Kidney (tissue), 22 donors: ENCODE measurements at places on chromosomes 4 and X.

GRCh38 chrX:66039944-66040343 is at the start of gene VSIG4:
Gene VSIG4 (minus strand): TSS chrX:66040080. CDS start chrX:66039998, 82 bp downstream.
- no peak for DNase-seq
- H3K4me1 ChIP-seq = no peaks in the 10 kb centered on the region
- H3K36me3 ChIP-seq = no peaks in the 10 kb centered on the region
- H3K4me3 ChIP-seq = no peak within 1 kb of the TSS

DNA sequence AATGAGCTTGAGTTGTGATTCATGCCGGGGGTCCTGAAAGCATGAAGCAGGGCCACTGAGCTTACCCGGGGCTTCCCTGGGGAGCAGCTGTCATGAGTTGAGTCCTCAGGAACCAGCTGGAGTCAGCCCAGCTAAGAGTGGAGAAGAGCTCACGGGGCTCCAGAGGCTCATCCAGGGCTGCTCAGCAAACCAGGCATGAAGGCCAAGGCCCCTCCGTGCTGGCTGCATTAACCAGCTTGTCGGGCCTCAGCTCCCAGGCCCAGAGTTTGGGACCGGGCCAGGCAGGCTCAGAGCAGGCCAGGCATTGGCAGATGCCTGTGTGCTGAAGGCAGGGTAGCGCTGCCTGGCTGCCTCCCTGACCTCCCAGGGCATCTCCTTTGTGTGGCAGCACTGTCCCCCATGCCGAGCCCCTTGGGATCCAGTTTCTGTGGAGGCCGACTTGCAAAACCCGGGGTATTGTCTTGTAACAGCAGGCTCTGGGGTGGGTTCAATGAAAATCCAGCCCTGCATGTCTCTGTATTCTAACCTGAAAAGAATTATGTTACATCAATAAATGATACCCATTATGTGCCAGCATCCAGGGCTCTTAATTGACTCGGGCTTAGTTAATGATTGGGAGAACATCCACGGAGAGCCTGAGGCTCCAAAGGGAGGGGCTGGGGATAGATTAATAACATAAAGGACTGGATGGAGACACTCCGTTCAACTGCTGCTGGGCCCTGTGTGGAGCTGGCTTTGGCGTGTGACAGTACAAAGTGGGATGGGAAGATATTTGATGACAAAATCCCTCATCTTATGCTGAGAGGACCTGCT is 68.0 kb upstream of the MSX1 start:
- no peak overlapping the region for H3K4me3 ChIP-seq
- no peak overlapping the region for H3K27ac ChIP-seq
- H3K36me3 ChIP-seq = no peaks in the 10 kb centered on the region
- no peaks in the 10 kb centered on the region for H3K27me3 ChIP-seq
- no peak for DNase-seq

DNA sequence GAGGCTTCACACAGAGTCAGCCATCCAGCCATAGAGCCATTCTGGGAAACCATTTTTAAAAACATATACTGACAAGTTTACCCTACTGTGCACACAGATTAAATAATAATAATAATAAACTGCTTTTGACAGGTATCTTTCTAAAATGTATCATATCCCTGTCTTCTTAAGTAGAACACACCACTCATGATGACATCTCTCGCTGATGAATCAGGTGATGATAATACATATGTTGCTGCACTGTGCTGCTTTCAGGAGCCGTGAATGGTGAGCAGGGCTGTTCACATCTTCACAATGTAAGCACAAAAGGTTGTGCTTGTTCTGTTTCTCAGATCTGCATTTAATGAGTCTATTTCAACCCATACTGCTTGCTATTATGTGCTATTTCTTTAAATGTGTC is 3.5 kb downstream of the MTNR1A start:
- no peak overlapping the region for H3K27ac ChIP-seq
- no peaks in the 10 kb centered on the region for H3K4me1 ChIP-seq
- H3K27me3 ChIP-seq = no peaks in the 10 kb centered on the region
- DNase-seq = no peak
- H3K36me3 ChIP-seq = no peaks in the 10 kb centered on the region

GRCh38 chr4:82240410-82240809 is 133.4 kb downstream of the HNRNPD start:
- no peaks in the 10 kb centered on the region for H3K27me3 ChIP-seq
- no peaks in the 10 kb centered on the region for H3K36me3 ChIP-seq
- no peak overlapping the region for H3K27ac ChIP-seq
- H3K4me3 ChIP-seq = no peak overlapping the region
- no peaks in the 10 kb centered on the region for H3K4me1 ChIP-seq

- DNase-seq = peak; percentile 84
- no peaks in the 10 kb centered on the region for H3K36me3 ChIP-seq
- H3K27ac ChIP-seq = no peak overlapping the region
- H3K27me3 ChIP-seq = no peaks in the 10 kb centered on the region
- H3K4me3 ChIP-seq = no peak overlapping the region
Observed at GRCh38 chr4:177250056-177250696, 59.5 kb upstream of the NEIL3 start.

DNA sequence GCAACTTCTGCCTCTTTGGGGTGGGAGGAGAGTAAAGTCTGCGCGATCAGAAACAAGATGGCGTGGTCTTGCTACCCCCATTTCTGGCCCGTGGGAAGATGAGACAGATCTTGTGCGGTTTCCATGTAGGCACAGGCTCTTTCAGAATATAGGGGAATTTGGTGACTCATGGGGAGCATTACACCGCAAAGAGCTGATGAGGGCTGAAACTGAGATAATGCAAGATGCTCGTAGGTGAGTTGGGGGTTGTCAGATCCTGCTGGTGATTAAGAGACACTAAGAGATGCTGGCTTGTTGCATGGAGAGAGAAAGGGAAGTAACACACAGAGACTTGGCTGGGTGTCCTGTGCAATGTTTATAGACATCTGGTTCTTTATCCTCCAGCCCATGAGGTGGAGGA is 1.5 kb downstream of the EVC start:
- H3K36me3 ChIP-seq = no peaks in the 10 kb centered on the region
- H3K4me3 ChIP-seq = peak overlapping the region; percentile 32
- no peak for DNase-seq
- no peak overlapping the region for H3K27ac ChIP-seq
- no peaks in the 10 kb centered on the region for H3K27me3 ChIP-seq

- H3K4me3 ChIP-seq = no peak overlapping the region
- no peak for DNase-seq
- H3K36me3 ChIP-seq = no peaks in the 10 kb centered on the region
- H3K27me3 ChIP-seq = no peaks in the 10 kb centered on the region
- no peak overlapping the region for H3K27ac ChIP-seq
Observed at GRCh38 chr4:137267024-137267423, 265.3 kb downstream of the PCDH18 start.

DNA sequence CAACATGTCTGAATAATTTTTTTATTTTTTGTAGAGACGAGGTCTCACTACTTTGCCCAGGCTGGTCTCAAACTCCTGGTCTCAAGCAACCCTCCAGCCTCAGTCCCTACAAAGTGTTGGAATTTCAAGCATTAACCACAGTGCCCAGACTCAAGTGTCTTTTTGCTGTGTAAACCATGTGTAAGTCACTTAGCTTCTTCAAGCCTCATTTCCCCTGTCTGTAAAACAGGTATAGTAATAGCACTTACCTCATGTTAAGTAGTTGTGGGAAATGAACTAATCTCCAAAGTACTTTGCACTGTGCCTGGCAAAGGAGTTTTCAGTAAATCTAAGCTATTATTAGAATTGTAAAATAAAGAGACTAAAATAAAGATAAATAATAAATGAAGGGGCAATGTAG is 35.7 kb downstream of the STBD1 start:
- H3K4me1 ChIP-seq = no peaks in the 10 kb centered on the region
- no peaks in the 10 kb centered on the region for H3K27me3 ChIP-seq
- H3K4me3 ChIP-seq = no peak overlapping the region
- DNase-seq = no peak

DNA sequence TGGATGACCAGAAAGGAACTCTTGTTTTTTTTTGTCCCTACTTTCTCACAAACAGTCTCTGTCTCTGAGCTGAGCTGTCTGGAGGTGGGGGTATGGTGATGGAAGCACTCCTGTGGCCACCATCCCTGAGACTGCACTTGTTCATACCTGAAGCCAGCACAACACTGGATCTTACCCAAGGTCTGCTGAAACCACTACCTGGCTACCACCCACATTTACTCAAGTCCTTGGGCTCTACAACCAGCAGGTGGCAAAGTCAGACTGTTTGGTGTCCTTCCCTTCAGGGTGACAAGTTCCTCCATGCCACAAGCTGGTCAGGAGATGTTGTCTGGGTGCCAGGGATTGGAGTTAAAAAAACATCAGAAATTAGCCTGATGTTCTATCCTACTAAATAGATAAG is 89.7 kb downstream of the NEXMIF start:
- H3K4me1 ChIP-seq = no peaks in the 10 kb centered on the region
- H3K27me3 ChIP-seq = no peaks in the 10 kb centered on the region
- H3K27ac ChIP-seq = no peak overlapping the region
- no peak for DNase-seq
- no peak overlapping the region for H3K4me3 ChIP-seq

GRCh38 chr4:123750044-123750443 is 353.4 kb downstream of the SPRY1 start:
- H3K4me1 ChIP-seq = no peaks in the 10 kb centered on the region
- no peaks in the 10 kb centered on the region for H3K27me3 ChIP-seq
- no peak overlapping the region for H3K4me3 ChIP-seq
- H3K36me3 ChIP-seq = no peaks in the 10 kb centered on the region
- H3K27ac ChIP-seq = no peak overlapping the region

DNA sequence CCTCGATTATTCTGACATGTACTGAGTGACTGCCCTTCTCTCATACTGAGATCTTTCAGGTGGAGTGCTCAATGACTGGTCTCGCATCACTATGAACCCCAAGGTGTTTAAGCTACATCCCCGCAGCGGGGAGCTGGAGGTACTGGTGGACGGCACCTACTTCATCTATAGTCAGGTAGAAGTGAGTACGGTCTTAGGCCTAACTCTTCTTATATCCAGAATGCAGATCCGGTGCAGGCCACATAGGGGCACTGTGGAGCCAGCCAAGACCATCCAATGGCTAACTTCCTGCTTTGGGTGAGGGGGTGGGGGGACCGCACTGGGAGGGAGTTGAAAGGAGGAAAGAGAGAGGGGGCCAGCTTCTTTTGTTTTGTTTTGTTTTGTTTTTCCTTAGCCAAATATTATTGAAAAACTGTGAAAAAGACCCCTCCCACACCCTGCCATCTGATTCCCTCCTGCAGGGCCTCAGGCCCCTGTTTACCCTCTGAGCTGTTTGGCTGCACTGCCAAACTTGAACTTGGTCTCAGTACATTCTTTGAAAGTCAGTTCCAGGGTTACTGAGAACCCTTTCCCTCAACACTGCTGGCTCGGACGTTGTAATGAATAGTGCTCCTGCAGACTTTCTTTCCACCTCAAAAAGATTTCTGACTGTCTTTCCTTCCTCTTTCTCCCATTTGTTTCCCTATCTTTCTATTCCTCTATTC is 16.2 kb downstream of the AWAT2 start:
- peak; percentile 40 for DNase-seq
- no peaks in the 10 kb centered on the region for H3K36me3 ChIP-seq
- no peak overlapping the region for H3K27ac ChIP-seq
- no peaks in the 10 kb centered on the region for H3K27me3 ChIP-seq
- H3K4me3 ChIP-seq = no peak overlapping the region

GRCh38 chr4:75030649-75031235 is 97.8 kb downstream of the PARM1 start:
- H3K27me3 ChIP-seq = no peaks in the 10 kb centered on the region
- H3K4me3 ChIP-seq = no peak overlapping the region
- peaks cover 4% of the 10 kb centered on the region for H3K4me1 ChIP-seq
- no peaks in the 10 kb centered on the region for H3K36me3 ChIP-seq
- DNase-seq = no peak

DNA sequence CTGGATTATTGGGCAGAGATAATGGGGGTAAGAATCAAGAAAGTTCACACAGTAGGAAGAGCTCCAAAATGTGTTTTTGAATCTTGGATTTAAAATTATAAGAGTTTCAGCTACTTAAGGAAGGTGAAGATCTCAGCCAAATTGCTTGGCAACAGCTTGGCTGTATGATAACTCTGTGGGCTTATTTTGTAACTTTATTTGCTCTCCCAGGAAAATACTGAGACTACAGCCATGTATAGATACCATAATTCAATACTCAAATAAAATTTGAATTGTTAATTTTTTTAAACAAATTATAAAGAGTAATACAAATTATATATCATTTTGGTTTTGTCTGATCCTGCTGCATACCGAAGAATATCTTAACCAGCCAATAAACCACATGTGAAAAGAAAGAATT is 129.5 kb upstream of the INPP4B start:
- no peaks in the 10 kb centered on the region for H3K4me1 ChIP-seq
- H3K36me3 ChIP-seq = no peaks in the 10 kb centered on the region
- no peak overlapping the region for H3K27ac ChIP-seq
- no peak overlapping the region for H3K4me3 ChIP-seq

DNA sequence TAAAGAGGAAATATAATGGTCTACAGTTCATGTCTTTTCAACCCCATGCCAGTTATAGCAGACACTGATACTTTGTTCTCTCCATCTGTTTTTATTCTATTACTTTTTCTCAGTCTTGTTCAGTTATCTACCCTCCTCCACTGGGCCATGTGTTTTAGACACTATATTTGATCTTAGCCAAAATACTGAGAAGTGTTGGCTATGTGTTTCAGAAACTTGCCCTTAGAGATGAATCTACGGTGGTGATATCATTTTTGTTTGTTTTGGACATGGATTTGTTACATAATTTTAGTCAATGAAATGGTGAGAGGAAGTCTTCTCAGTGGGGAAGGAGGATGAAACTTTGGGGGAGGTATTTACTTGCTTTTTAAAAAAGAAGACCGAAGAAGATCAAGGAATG is 211.5 kb upstream of the DDX53 start:
- no peaks in the 10 kb centered on the region for H3K4me1 ChIP-seq
- no peak for DNase-seq
- H3K27ac ChIP-seq = no peak overlapping the region

GRCh38 chr4:71026086-71026485 is 32.6 kb downstream of the DCK start:
- no peak overlapping the region for H3K27ac ChIP-seq
- no peaks in the 10 kb centered on the region for H3K36me3 ChIP-seq
- DNase-seq = no peak
- H3K4me3 ChIP-seq = no peak overlapping the region
- H3K4me1 ChIP-seq = peaks cover 2% of the 10 kb centered on the region

DNA sequence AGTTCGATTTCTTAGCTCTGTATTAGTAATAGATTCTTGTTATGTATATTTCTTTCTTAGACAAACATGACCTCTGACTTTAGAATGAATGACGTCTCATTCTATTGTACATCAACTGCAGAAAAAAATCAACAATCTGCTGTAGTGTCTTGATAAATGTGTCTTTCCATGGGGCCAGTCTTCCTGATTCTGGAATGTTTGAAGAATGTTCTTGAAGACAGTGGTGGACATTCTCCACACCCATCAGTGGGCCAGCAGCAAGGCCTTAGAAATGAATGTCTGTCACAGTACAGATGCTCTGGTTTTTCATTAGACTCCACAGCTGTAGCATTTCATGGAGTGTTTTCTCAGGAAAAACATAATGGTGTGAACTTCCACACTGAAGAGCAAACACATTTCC is 63.2 kb upstream of the FAM47B start:
- no peaks in the 10 kb centered on the region for H3K27me3 ChIP-seq
- H3K4me3 ChIP-seq = no peak overlapping the region
- no peak overlapping the region for H3K27ac ChIP-seq
- H3K36me3 ChIP-seq = no peaks in the 10 kb centered on the region
- no peak for DNase-seq

- H3K27me3 ChIP-seq = peaks cover 2% of the 10 kb centered on the region
- H3K27ac ChIP-seq = no peak overlapping the region
- no peak overlapping the region for H3K4me3 ChIP-seq
- DNase-seq = no peak
- no peaks in the 10 kb centered on the region for H3K4me1 ChIP-seq
- no peaks in the 10 kb centered on the region for H3K36me3 ChIP-seq
Observed at GRCh38 chrX:8042304-8042703, 115.1 kb upstream of the PNPLA4 start.
